Renal pelvis (tissue), 12 donors: ENCODE measurements at places on chromosomes 4 and X. TPM values are rescaled to one million over a fixed set of nuclear protein-coding genes. Genes with fewer than 3 reads are reported as not detected.
A peak's percentile ranks its signal among the peaks of the same experiment; 100 is the strongest.

Gene ARHGEF38
- 4.7 TPM for polyA plus RNA-seq

DNA sequence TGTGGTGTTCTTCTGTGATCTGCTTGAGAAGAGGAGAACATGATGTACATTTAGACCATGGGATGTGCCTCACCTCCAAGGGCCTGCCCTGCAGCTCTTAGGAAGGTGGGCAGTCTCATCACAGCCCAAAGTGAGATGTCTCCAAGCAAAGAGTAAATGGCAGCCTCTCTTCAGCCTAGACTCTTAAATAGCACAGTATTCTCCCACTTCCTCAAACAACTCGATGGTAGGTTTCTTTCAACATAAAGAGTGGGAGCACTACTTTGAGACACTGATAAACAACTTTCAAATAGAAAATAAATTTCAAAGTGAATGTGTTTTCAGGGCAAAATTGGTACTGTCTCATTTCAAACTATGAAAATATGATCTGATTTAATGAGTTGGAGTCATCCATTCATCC lies 35.2 kb downstream of the EDNRA start:
- no peak for DNase-seq

Gene ANXA5
- 369 TPM for polyA plus RNA-seq

Gene MAGEA9B
- not detected for polyA plus RNA-seq

Gene SLC4A4
- 70.6 TPM for polyA plus RNA-seq

- no peak for DNase-seq
Measured at GRCh38 chrX:6732101-6732500, 197.2 kb upstream of the VCX3A start.

DNA sequence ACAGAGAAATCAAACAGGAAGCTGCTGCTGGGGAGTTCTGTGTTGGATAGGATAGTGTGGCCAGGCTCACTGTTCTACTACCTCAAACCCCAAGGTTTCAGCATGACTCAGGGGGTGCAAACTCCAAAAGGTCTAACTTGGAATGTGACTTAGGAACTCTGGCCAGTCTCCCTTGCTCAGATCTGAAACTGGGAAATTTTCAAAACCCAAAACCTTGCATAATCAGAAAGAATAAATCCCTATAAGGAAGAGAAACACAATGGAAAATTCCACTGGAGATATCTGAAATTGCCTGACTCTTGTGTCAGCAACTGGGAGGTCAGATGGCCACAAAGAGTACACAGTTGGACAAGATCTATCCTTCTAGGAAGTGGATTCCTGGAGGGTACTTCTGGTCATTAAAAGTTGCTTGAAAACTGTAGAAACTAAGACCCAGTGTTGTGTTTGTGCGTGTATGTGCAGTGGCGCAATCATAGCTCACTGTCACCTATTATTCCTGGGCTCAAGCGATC lies 58.0 kb downstream of the PPEF2 start:
- no peak for DNase-seq

DNA sequence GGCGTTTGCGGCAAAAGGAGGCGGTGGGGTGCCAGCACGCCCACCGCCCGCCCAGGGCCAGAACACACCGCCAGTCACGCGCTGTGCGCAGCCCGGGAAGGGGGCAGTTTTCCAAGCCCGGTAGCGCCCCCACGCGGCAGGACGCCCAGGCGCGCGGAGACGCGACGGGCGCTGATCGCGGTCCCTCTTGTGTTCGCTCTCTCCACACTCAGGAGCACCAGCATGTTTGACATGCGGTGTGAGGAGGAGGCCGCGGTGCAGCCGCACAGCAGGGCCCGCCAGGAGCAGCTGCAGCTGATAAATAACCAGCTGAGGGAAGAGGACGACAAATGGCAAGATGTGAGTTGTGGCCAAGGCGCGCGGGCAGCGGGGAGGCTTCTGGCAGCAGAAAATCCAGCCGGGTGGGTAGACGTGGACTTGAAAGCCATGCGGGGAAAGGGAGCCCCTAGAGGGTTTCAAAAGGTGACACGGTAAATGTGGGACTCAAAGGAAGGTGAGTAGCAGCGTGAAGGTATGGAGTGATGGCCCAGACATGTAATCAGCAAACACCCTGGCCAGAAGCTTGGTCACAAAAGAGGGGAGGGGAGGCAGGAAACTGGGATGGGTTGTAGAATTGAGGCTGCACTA lies 104.1 kb downstream of the PHOX2B start:
- DNase-seq = peak; percentile 75

Gene SCOC
- polyA plus RNA-seq = 127 TPM
